Liver (tissue), 10 donors: ENCODE measurements at places on chromosomes 5 and 9. TPM values are rescaled to one million over a fixed set of nuclear protein-coding genes. Genes with fewer than 3 reads are reported as not detected.

The ANKRD31 gene
- total RNA-seq, result 0.05 TPM

The EMB gene
- 16.1 TPM for total RNA-seq

The LHX6 gene
- 0.33 TPM for total RNA-seq

The CDC20B gene
- total RNA-seq, result not detected

The CHSY3 gene
- total RNA-seq, result 2.3 TPM

The GPX3 gene
- 156 TPM for total RNA-seq

The NPDC1 gene
- total RNA-seq, result 5.6 TPM

The HAND1 gene
- not detected for total RNA-seq

The CDKN2A gene
- total RNA-seq, result 0.33 TPM

The MARCHF11 gene
- total RNA-seq, result not detected

The TRAF1 gene
- 2.6 TPM for total RNA-seq

The LRRC70 gene
- total RNA-seq, result 2.8 TPM

The PCDHA12 gene
- not detected for total RNA-seq

The SLC25A46 gene
- 42.3 TPM for total RNA-seq

The CTXN3 gene
- not detected for total RNA-seq

The CDH18 gene
- total RNA-seq, result not detected

The TIFAB gene
- total RNA-seq, result not detected

The GABRB2 gene
- not detected for total RNA-seq

The RNF44 gene
- total RNA-seq, result 3.9 TPM

The RUSC2 gene
- total RNA-seq, result 6.3 TPM

The PDE4D gene
- total RNA-seq, result 8.1 TPM

The CPLANE1 gene
- 11.6 TPM for total RNA-seq

The PFN3 gene
- not detected for total RNA-seq

The GPR151 gene
- total RNA-seq, result not detected

The HAVCR1 gene
- 2.8 TPM for total RNA-seq

The PCDHA1 gene
- not detected for total RNA-seq

The EXOSC2 gene
- 16.6 TPM for total RNA-seq

The ABLIM3 gene
- total RNA-seq, result 131 TPM
